ENCODE measurements at places on chromosomes 12 and 14.

GRCh38 chr12:109581856-109582255 is 8.3 kb downstream of the MVK start:
- H3K4me1 ChIP-seq, result no peaks in the 10 kb centered on the region
- no peak for DNase-seq
- no peaks in the 10 kb centered on the region for H3K27me3 ChIP-seq

- H3K4me1 ChIP-seq, result no peaks in the 10 kb centered on the region
- no peaks in the 10 kb centered on the region for H3K36me3 ChIP-seq
- H3K4me3 ChIP-seq, result no peak overlapping the region
- DNase-seq, result peak; percentile 8
These were observed 169.8 kb downstream of the OTOGL start for GRCh38 chr12:80268924-80269749.

DNA sequence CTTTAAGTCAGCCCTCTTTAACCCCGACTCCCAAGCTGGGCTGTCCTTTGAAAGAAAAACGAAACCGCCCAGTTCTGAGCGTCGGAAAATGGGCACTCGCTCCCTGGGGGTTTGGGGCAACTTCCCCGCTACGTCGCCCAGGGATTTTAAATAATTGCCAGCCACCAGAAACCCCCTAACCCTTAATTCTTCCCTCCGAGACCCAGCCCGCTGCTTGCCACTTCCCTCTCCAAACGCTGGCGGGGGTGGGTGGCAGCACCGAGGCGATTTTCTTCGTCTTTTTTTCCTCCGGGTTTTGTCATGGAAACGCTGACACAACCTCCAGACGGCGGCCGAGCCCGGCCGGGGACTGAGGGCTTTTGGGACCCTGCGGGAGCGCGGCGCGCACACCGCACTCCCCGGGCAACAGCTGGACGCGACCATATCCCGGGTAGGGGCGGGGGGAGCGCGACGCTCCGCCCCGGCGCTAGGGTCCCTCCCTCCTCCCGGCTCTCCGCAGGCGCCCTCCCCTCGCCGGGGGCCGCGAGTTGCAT is at the start of gene CHST11:
TSS of gene CHST11 (plus strand) at position 532 of the 533 bp plus-strand sequence.
- peaks cover 33% of the 10 kb centered on the region for H3K4me1 ChIP-seq
- peak within 1 kb of the TSS; percentile 91 for H3K27ac ChIP-seq
- no peaks in the 10 kb centered on the region for H3K27me3 ChIP-seq
- H3K4me3 ChIP-seq, result peak within 1 kb of the TSS; percentile 99
- peak; percentile 98 for DNase-seq

DNA sequence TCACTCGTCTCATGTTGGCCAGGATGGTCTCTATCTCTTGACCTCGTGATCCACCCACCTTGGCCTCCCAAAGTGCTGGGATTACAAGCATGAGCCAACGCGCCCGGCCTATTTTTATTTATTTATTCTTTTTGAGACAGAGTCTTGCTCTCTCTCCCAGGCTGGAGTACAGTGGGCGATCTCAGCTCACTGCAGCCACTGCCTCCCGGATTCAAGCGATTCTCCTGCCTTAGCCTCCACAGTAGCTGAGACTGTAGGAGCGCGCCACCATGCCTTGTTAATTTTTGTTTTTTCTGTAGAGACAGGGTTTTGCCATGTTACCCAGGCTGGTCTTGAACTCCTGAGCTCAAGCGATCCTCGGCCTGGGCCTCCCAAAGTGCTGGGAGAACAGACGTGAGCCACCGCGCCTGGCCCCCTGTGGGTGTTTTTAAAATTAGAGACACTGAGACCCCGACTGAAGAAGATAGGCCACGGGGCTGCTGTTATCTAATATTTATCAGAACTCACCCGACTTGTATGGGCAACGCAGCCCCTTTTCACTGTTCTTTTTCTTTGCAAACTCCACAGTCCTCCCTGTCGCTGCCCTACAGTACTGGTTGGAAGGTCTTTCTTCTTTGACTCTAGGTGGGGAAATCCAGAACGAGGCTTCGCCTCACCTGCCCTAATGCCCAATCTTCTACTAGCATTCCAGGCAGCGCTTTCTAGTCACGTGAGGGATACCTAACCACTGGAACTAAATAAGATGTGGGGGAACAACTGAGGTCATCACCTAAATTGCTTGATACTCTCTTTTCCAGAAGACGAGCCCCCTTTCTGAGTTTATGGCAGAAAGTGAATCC is 1.4 kb upstream of the GABARAPL1 start:
- no peak overlapping the region for H3K27ac ChIP-seq
- no peaks in the 10 kb centered on the region for H3K36me3 ChIP-seq
- H3K27me3 ChIP-seq, result no peaks in the 10 kb centered on the region
- H3K4me1 ChIP-seq, result peaks cover 13% of the 10 kb centered on the region
- DNase-seq, result no peak

DNA sequence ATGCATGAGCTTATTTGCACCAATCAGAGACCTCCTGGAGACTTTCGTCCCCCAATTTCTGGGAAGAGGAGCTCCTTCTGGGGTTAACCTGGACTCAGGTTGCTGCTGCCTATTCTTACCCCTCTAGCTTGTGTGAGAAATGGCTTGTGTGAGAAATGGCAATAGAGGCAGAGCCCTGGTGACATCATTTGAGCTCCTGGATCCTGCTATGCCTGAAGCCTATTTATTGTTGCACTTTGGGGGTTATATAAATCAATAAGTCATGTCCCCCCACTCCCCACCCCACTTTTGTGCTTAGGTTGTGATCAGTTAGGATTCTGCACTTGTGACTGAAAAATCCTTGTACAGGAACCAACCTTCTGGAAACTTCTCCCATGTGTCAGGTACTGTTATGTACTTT is 167.2 kb downstream of the ADCK1 start:
- no peak for DNase-seq
- no peaks in the 10 kb centered on the region for H3K36me3 ChIP-seq
- H3K27me3 ChIP-seq, result no peaks in the 10 kb centered on the region
- H3K4me1 ChIP-seq, result peaks cover 9% of the 10 kb centered on the region
- no peak overlapping the region for H3K27ac ChIP-seq

GRCh38 chr12:91377436-91377835 is 194.8 kb upstream of the DCN start:
- H3K4me3 ChIP-seq, result no peak overlapping the region
- H3K36me3 ChIP-seq, result no peaks in the 10 kb centered on the region
- no peaks in the 10 kb centered on the region for H3K27me3 ChIP-seq

GRCh38 chr12:52197371-52198231 is 5.8 kb upstream of the KRT80 start:
- no peaks in the 10 kb centered on the region for H3K36me3 ChIP-seq
- DNase-seq, result peak; percentile 65

DNA sequence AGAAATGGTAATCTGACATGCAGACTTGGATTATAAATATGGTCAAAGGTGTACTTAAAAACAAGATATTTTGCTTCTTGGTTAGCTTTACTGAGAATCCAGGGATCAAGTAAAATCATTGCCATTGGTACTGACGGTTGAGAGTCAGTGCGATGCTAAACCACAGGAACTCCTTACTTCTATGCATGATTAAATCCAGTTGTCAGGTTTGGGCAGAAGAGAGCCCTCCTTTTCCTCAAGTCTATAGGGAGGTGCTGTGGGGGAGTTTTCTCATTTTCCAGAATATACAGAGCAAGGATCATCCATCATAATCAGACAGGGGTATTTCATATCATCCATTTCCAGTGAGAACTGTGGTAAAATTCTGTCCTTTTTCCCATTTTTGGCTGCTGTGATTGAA is 839.1 kb downstream of the NRXN3 start:
- H3K27me3 ChIP-seq, result no peaks in the 10 kb centered on the region
- no peak overlapping the region for H3K27ac ChIP-seq
- H3K4me3 ChIP-seq, result no peak overlapping the region
- no peaks in the 10 kb centered on the region for H3K36me3 ChIP-seq
- H3K4me1 ChIP-seq, result no peaks in the 10 kb centered on the region

DNA sequence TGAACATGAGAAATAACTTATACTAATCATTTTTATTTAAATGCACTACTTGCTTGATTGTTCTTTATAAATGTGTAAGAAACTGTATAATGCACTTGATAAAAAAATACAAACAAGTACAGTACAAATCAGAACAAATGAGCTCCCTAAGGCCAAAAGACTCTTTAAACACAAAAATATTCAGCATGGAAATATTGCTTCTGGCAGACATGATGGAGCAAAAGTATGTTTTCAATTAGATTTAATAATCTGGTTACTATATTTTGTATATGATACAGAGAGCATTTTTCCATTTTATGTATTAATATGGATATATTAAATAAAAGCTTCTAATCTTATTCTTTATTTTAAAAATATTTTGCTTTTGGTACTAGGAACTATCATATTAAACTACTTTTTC is 800.2 kb upstream of the LRFN5 start:
- no peaks in the 10 kb centered on the region for H3K36me3 ChIP-seq
- H3K4me1 ChIP-seq, result no peaks in the 10 kb centered on the region
- no peak overlapping the region for H3K27ac ChIP-seq
- no peak overlapping the region for H3K4me3 ChIP-seq

- no peaks in the 10 kb centered on the region for H3K27me3 ChIP-seq
- DNase-seq, result no peak
- no peak overlapping the region for H3K27ac ChIP-seq
- H3K4me1 ChIP-seq, result no peaks in the 10 kb centered on the region
- H3K36me3 ChIP-seq, result no peaks in the 10 kb centered on the region
- no peak overlapping the region for H3K4me3 ChIP-seq
These were observed 157.2 kb upstream of the EEA1 start for GRCh38 chr12:93086288-93086727.

DNA sequence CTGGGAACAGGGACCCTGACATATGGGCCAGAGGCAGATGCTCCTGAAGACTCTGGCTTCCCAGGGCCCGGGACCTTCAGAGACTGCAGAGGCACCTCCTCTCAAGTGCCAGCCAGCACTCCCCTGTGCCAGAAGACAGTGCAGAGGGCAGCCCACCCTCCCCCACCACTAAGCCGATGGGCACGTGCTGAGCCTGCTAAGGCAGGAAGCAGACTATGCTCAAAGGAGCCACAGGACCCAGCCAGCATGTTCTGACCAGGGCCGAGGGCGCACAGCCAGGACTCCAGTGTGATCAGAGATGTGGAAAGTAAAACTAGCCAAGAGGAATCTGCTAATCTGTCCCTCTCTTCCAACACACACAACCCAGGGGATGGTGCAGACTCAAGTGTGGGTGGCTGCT is 29.8 kb downstream of the DIO3 start:
- H3K4me3 ChIP-seq, result no peak overlapping the region
- H3K36me3 ChIP-seq, result no peaks in the 10 kb centered on the region
- H3K27me3 ChIP-seq, result no peaks in the 10 kb centered on the region
- H3K27ac ChIP-seq, result no peak overlapping the region
- H3K4me1 ChIP-seq, result no peaks in the 10 kb centered on the region

DNA sequence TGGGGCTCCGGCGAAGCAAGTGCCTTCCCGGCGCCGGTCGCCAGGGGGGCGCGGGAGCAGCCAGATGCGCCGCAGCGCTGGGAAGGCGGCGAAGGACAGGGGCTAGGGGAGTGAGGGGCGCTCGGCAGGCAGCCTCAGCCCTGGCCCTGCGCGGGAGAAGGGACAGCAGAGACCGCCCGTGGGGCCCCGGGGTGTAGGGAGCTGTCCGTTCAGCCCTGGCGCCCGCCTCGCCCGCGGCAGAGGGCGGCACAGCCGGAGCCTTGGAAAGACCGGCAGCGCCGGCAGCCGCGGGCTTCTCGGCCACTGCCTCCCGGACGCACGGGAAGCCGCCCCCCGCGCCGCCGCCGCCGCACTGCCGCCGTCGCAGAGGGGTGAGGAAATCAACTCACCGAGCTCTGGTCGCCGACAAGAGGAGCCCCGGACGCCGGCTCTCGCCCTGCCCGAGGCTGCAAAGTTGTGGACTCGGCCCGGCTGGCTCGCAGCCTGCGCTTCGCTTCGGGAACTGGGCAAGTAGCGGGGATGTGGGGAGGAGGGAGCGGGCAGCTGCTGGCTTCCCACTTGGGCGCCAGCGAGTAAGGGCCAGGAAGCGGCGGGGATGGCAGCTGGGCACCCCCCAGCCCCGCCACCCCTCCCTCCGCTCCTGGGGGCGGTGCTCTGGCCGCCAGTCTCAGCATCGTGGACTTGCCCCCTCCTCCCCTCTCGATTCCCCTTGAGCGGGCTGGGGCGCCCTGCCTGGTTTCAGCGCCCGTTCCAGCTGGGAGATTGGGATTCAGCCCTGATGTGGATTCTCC is at the start of gene ZDHHC22:
TSS of gene ZDHHC22 (minus strand) at position 578 of the 791 bp plus-strand sequence. CDS start 2,053 bp downstream, outside the sequence.
- H3K36me3 ChIP-seq, result no peaks in the 10 kb centered on the region
- no peak within 1 kb of the TSS for H3K27ac ChIP-seq
- peaks cover 28% of the 10 kb centered on the region for H3K4me1 ChIP-seq
- H3K27me3 ChIP-seq, result no peaks in the 10 kb centered on the region
- H3K4me3 ChIP-seq, result peak within 1 kb of the TSS; percentile 37

DNA sequence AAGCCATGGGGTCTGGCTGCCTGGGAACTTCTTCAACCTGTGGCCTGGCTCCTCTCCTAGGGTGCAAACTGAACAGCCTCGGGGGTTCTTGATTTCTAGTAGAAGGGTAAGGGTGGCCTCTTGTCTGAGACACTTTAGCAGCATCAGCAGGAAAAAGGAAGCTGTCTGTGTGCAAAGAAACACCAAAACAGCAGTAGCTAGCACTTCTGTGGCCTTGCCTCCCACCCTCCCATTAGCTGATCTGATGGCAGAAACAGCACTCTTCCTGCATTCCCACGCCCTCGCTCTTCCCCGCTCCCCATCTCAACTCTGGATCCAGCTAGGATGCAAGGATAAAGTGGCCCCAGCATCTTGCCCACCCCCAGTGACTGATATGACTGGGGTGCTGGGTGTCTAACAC is 20.7 kb downstream of the SLC7A8 start:
- no peak overlapping the region for H3K27ac ChIP-seq
- no peaks in the 10 kb centered on the region for H3K27me3 ChIP-seq
- peaks cover 25% of the 10 kb centered on the region for H3K4me1 ChIP-seq

DNA sequence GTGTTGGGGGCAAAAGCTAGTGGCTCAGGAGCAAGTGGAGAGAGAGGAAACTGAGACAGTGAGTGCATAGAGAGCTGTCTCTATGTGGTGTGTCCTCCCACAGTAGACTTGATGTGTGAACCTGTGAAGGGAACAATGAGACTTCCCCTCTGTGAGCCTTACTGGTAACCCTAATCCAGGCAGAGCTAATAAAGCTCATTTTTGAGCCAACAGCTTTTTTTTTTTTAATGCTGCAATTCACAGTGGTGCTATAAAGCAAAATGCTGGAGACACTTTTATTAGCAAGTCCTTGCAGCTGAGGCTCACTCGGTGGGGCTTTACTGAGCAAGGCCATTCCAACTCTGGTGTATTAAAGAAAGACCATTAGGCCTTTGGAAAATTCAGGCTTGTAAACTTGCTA is 26.9 kb downstream of the FBXW8 start:
- H3K4me3 ChIP-seq, result no peak overlapping the region
- DNase-seq, result no peak
- H3K27ac ChIP-seq, result no peak overlapping the region
- H3K27me3 ChIP-seq, result no peaks in the 10 kb centered on the region

DNA sequence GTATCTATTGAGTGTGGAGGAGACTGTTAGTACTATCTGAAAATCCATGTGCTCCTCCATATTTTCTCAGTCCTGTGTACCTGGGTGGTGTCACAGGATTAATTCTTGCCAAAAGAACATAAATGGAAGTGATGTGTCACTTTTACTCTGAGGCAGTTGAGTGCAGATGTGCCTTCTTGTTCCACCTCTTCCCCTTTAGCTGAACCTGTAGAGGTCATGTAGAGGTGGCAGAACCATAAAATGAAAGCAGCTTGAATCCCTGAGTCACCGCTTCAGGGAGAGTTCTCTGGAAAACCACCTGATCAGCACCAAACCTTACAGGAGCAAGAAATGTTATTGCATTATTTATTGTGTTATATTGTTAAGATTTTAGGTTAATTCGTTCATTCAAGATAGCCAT is 14.7 kb upstream of the SLC25A3 start:
- H3K4me1 ChIP-seq, result no peaks in the 10 kb centered on the region
- no peaks in the 10 kb centered on the region for H3K27me3 ChIP-seq
- DNase-seq, result peak; percentile 57
- H3K36me3 ChIP-seq, result no peaks in the 10 kb centered on the region
- no peak overlapping the region for H3K27ac ChIP-seq

- H3K36me3 ChIP-seq, result no peaks in the 10 kb centered on the region
- no peak for DNase-seq
- no peaks in the 10 kb centered on the region for H3K4me1 ChIP-seq
- no peak overlapping the region for H3K27ac ChIP-seq
- H3K27me3 ChIP-seq, result no peaks in the 10 kb centered on the region
These were observed 60.7 kb downstream of the PLCZ1 start for GRCh38 chr12:18676996-18677588.

Data from common myeloid progenitor, CD34-positive (primary cell).